CD14-positive monocyte (primary cell): ENCODE measurements at places on chromosomes 1 and 21.
A peak's percentile ranks its signal among the peaks of the same experiment; 100 is the strongest.

DNA sequence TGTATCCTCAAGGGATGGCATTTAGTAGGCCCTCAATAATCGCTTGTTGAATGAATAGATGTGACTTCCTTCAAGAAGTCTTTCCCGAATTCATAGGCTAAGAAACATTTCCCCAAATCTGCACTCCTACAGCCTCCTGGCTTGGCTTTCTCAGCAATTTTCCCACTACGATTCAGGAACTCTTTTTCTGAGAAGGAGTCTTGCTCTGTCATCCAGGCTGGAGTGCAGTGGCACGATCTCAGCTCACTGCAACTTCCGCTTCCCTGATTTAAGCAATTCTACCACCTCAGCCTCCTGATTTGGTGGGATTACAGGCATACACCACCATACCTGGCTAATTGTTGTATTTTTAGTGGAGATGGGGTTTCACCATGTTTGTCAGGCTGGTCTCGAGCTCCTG is 37.9 kb upstream of the IFFO2 start:
- DNase-seq = no peak

GRCh38 chr21:15604413-15604812 is 125.4 kb upstream of the USP25 start:
- no peak for DNase-seq

DNA sequence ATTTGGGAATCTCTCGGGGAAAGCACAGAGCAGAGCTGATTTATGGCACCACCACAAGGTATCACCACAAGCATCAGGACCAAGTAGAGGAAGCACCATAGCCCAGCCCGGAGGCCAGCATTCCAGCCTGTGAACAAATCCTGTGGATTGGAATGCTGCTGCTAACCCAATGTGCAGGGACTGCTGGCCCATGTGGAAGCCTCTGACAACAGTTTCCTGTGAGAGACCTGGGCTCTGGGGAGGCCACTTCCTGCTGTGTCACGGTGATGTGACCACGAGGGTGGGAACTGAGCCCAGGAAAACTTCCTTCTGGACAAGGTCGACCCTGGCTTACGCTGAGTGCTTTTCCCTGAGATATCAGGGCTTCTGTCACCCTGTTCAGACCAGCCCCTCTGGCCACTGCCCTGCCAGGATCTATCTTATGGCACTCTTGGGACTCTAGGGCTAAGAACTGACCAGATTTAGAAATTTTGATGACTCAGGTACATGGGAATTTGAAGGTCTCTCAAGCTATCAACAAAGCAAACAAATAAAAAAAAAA is 88.3 kb upstream of the NGF start:
- DNase-seq = no peak

DNA sequence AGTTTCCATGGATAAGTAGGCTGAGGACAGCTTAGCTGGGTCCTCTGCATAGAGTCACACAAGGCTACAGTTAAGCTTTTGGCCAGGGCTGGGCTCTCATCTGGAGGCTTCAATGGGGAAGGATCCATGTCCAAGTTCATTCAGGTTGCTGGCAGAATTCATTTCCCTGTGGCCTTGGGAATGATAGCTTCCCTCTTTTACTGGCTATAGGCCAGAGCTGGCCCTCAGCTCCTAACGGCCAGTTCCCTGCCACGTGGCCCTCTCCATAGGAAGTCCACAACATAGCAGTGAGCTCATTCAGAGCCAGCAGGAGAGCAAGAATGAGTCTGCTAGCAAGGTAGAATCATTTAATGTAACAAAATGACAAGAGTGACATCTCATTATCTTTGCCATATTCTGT is 15.1 kb upstream of the PODN start:
- DNase-seq = no peak

DNA sequence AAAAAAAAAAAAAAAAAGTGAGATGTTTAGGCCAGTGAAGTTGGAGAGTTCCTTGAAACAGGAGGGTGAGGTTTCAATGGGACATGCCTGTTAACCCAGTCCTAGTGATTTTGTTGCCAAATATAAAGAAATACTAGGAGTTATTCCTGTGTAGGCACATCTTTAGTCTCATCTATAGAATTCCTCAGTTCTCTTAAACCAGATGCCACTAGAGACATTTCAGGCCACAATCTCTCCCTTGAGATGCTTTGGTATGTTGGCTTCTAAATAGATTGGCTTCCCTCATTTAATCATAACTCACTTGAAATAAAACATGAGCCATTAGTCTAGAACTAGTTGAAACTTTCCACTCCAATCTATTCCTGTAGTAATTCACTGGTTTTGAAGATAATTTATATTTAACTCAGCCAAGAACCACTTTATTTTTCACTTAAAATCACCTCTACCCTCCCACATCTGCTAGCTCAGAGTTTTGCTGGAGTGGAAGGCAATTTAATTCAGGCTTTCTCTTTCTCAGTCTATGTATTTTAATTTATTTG is 29.8 kb downstream of the GPR137B start:
- DNase-seq = no peak

GRCh38 chr21:44875316-44875700 is 1.8 kb upstream of the PTTG1IP start:
- DNase-seq = peak; percentile 34

DNA sequence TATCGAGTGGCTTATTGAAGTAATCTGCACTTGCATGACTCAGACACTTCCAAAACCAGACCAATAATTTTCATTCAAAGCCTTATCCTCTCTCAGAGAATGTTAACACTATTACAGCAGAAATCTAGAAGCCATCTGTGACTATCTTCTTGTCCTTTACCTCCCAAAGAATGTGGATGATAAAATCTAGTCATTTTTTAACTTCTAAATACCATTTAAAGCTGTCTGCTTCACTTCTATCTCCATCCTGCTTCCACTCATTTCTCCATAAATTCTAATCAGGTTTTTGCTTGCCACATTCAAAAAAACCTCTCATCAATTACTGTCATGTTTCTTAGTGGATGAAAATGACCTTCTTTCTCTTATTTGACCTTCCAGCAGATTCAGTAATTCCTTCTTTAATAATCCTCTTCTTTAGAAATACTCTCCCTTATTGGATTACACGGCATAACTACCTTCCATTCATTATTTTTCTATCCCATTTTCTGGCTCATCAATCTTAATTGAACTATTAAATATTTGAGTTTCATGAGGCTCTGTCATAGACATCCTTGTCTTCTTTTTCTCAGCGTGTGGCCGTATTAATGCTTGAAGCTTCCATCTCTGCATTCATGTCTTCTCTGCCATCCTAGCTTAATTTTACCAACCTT is 1999.4 kb downstream of the MRPL39 start:
- DNase-seq = no peak
